H54 (cell line): ENCODE measurements at places on chromosomes 12 and 14.
A peak's percentile ranks its signal among the peaks of the same experiment; 100 is the strongest.

DNA sequence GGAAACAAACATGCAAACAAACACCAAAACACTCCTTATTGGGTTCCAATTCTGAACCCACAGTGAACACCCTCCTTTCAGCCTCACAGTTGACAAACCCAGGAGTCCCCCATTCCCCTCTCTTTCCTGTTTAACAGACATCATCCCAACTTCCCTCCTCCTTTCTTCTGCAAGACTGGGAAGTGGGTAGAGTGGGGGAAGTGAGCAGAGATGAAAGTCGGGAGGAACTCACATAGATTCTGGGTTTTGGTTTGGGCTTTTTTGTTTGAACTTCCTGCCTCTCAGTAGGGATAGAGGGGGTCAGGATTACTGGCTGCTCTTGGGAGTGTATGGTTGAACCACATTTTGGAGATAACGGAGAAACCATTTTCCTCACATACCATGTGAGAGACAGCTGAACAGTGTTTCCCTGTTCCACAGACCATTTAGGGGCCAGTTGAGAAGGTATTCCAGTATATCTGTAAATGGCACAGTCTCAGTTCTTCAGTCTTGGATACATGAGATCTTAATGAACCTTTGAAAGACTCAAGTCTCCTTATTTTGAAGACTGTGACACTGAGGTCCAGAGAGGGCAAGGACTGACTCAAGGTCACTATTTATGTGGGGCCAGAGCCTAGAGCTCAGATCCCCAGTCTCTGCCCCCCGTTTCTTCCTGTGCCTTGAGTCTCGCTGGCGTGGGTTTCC is 3.9 kb upstream of the GPR84 start:
- no peak for DNase-seq

DNA sequence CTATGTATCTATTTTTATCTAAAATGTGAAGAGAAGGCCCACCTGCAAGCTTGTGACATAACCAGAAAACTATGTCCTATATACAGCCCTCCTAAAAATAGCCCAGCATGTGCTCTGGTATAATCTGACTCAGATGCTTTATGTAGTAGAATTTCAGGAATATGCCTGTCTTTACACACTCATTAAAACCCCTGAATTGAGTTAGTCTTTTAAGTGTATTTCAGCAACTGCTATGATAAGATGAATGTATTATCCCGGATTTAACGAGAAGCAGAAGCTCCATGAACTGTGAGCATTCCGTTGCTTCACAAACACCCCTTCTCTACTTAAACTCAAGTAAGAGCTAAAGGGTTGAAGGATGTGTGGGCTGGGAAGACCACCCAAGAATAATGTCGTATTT is 89.9 kb upstream of the PRICKLE1 start:
- no peak for DNase-seq

GRCh38 chr12:68832504-68832867 is 24.5 kb downstream of the MDM2 start:
- no peak for DNase-seq

DNA sequence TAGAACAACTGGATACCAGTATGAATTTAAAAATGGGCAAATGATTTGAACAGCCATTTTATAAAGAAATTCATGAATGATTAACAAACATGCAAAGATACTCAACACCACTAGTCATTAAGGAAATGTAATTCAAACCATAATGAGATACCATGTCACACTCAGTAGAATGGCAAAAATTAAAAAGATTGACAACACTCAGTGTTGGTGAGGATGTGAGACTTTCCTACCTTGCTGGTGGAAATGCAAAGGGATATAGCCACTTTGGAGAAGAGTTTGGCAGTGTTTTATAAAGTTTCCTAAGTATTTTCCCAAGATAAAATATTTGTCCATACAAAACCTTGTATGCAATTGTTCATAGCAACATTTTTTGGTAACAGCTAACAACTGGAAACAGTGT is 6.0 kb upstream of the CHST11 start:
- DNase-seq, result no peak

- DNase-seq, result peak; percentile 91
Observed at GRCh38 chr12:3076730-3077571, at the start of gene TSPAN9. Gene TSPAN9 (plus strand): TSS chr12:3077379. CDS start chr12:3201194, 123,815 bp downstream.

DNA sequence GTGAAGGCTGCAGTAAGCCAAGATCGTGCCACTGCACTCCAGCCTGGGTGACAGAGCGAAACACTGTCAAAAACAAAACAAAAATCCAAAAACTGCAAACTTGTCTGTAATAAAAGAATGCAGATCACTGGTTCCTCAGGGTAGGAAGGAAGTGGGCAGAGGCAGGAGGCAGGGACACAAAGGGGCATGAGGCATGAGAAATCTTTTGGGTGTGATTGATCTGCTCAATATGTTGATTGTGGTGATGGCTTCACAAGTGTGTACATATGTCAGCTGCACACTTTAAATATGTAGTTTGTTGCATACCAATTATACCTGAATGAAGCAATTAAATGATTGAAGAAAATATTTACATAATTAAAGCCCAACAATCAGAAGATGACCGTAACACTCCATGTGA is 117.6 kb downstream of the CMAS start:
- no peak for DNase-seq

GRCh38 chr12:130513556-130513955 is 175.9 kb downstream of the PIWIL1 start:
- DNase-seq, result no peak

- DNase-seq, result no peak
Observed at GRCh38 chr14:32403688-32404087, 74.6 kb downstream of the AKAP6 start.

DNA sequence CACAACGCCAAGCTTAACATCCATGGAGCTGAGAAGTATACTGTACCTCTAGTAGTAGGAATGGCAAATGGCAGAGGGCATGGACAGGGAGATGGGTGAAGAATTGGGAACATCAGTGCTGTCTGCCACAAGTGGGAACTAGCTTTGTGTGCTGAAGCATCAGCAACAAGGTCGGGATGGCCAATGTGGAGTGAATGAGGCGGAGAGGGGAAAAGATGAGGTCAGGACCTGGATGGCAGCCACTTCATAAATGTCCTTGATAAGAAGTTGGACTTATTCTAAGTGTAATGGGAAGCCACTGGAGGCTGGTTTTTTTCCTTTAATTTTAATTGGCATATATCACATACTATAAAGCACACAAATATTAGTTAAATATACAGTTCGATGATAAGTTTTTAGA is 21.9 kb upstream of the CLMN start:
- DNase-seq, result no peak

GRCh38 chr12:65532764-65533163 is 254.3 kb downstream of the MSRB3 start:
- DNase-seq, result peak; percentile 36

- peak; percentile 10 for DNase-seq
Observed at GRCh38 chr12:9851927-9852326, 17.2 kb downstream of the CLEC2B start.

DNA sequence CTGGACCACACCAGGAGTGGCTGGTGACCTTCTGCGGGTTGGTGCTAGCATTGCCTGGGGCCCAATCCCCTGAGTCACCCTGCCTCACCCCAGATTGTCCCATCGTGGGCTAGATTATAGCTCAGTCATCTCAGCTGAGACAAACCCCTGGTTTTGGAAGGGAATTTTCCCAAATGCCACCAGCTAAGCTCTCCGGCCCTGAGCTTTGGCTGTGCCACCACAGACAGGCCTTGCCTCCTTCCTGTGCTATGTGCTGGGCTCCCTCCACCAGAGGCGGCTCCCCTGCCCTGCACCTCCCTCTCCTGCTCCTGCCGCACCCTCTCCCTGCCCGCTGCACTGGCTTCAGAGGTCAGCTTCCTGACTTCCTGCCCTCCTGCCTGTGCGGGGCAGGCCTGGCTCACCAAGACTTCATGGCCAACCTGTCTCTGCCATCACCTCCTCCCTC is 196.3 kb downstream of the TSPAN9 start:
- peak; percentile 95 for DNase-seq

DNA sequence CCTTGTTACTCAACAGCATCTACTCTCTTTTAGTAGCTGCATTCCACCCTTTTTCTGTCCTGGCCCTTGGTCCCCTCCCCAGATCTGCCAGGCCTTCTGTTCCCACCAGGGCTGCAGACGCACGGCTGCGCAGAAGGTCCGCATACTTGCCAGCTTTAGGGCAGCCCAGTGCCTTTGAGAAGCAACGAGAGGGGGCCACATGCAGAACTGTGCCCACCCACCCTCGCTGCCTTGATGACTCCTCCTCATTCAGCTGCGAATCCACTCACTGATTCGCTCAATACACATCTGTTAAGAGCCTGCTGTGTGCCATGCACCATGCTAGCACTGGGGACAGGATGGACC is 39.2 kb downstream of the PRIMA1 start:
- DNase-seq, result no peak

- DNase-seq, result no peak
Observed at GRCh38 chr12:94202245-94203180, 54.1 kb downstream of the PLXNC1 start.

GRCh38 chr12:125254236-125254635 is 189.0 kb downstream of the AACS start:
- DNase-seq, result no peak

- DNase-seq, result no peak
Observed at GRCh38 chr12:68349220-68349621, 17.1 kb upstream of the MDM1 start.

DNA sequence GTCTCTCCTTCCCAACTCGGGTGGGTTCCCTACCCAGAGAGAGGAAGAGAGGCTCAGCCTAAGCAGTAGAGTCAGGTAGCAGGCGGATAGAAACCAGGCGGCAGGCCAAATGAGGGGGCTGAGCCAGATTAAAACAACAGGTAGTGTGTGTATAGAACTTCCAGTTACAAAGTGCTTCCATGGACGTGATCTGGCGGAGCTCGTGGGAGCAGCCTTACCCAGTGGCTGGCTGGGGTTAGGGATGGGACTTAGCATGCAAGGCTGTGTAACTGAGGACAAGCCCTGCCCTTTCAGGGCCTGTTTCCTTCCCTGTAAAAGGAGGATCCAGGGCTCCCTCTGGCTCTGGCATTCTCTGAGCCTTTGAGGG is 8.3 kb downstream of the KRT80 start:
- DNase-seq, result no peak

DNA sequence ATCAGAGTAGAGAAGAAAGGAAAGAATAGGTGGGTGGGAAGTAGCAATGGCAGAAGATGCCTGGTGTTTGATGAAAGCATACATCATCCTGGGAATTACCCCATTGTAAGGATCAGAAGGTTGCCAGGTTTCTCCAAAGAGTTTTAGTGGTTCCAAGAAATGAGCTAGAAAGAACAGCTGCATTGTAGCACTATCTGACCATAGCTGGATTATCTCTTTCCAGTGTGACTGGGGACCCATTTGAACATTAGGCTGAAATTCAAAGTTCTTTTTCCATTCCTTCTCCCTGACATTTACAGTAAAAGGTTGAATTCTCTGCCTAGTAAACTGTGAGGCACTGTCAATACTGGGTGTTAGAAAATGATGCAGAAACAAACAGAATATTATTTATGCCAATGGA is 244.4 kb downstream of the GALC start:
- DNase-seq, result no peak

GRCh38 chr14:24404814-24405213 is 6.0 kb downstream of the NYNRIN start:
- no peak for DNase-seq

GRCh38 chr14:97994020-97994531 is 1196.9 kb downstream of the VRK1 start:
- DNase-seq, result no peak

DNA sequence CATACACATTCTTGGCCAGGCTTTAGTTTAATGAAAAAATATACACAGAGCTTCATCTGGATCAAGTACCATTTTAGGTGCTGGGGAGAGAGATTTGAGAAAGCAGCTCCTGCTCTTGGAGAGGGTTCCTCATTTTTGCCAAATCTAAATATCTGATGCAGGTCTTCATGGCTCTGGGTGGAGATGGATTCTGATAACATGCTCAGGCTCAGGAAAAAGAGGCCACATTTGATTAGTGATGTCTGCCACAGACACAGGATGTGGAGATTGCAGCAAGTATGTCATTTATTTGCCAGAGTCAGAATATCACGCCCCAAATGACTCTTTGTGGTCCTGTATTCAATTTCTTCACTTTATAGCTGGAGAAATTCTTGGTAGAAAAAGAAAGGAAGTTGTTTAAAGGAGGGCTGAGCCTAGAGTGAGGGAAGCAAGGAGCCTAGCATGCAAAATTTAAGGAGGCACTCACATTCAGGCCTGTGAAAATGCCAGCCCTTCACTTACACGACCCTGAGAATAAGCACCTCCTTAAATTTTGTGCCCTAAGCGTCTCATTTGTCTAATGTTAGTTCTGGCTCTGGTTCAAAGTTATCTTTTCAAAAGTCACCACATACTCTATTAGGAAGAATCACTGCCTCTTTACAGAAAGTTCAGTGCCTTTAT is 492.9 kb upstream of the TBX3 start:
- no peak for DNase-seq

GRCh38 chr12:121218588-121219352 is 8.8 kb downstream of the P2RX4 start:
- DNase-seq, result no peak

- no peak for DNase-seq
Observed at GRCh38 chr14:100303179-100303578, 3.1 kb downstream of the SLC25A29 start.

- no peak for DNase-seq
Observed at GRCh38 chr14:76729953-76730505, 31.2 kb upstream of the VASH1 start.
